ENCODE measurements at places on chromosomes 6 and 20.

DNA sequence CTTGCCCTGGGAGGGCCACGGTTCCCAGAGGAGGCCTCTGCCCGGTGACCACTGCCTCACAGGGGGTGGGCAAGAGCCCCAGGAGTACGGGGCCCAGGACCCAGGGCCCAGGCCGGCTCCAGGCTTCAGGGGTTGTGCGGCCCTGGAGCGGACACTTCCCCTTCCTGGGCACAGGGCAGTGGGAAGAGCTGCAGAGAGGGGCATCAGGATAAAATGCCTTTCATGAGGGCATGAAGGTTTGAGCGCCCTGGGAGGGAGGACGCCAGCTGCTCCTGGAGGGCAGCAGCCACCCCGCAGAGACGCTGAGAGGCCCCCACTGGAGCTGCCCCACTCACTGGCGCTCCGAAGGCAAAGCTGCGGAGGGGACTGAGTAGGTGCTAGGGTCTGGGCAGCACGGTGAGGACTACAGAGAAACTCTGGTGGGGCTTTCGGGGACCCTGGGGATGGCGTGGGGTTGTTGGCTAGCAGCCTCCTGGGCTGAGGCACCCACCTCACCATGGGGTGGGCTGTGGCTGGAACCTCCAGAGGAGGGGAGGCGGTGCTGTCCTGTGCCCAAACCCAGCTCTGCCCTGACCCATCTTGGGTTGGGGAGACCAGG is 10.4 kb downstream of the LAMA5 start:
- DNase-seq = no peak

GRCh38 chr20:14291502-14291901 is 45.9 kb downstream of the FLRT3 start:
- no peak for DNase-seq

DNA sequence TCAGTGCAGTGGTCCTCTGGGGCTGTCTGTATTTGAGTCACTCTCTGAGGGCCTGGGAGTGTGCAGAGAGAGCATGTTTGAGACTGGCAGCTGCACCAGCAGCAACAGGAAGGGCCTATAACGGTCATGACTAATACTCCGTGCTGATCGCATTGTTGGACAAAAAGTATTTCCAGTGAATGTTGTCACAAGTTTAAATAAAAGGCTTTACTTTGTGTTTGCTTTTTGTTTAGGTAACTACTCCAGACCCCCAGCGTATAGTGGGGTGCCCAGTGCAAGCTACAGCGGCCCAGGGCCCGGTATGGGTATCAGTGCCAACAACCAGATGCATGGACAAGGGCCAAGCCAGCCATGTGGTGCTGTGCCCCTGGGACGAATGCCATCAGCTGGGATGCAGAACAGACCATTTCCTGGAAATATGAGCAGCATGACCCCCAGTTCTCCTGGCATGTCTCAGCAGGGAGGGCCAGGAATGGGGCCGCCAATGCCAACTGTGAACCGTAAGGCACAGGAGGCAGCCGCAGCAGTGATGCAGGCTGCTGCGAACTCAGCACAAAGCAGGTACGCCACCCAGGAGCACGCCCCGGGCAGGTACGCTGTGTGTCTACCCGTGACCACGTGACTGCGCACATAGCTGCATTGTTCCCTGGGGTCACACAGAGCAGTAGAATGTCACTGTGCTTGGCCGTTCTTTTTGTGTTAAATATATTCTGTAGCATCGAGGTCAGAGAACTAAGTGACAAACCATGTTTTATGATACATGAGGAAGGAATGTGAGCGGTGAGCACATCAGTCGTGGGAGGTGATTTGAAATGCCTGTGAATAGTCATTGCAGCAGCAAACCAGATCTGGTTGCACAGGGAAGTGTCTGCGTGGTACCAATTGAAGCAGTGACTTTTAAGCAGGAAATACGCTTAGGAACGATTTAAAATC is 174.7 kb downstream of the TMEM242 start:
- no peak for DNase-seq

DNA sequence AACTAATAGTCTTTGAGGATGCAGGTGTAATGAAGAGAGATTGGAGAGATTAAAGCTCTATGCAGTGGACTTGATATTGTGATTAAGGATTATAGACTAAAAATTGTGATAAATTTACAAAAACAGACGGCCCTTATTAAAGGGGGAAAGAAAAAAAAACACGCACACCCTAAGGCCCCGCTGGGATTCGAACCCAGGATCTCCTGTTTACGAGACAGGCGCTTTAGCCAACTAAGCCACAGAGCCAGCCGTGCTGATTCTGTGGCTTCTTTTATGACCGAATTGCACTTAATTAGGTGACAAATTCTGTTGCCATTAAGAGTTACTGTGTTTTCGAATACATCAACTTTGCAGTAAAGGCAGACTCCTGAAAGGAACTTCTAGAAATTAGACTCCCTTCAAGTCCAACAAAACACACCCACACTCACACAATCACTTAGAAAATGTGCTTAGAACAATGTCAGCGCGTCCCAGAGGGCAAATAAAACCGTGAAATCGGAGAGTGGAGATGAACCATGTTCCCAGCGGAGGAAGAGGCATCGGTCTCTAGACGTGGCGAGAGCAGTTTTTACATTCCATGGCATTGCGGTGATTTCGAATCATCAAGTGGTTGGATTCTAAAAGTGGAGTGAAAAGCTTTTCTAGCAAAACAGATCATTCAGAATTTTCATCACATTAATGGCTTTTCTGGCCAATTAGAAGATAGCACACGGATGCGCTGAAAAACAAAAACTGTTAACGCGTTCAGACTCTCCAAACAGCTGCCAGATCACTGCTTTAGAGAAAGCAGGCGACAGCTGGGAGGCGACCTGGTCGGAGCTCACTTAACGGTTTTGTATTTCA is 122.6 kb downstream of the GPX5 start:
- no peak for DNase-seq

- DNase-seq = no peak
Measured at GRCh38 chr20:44073675-44074071, 113.3 kb downstream of the JPH2 start.

GRCh38 chr6:44185953-44186634 is 27.5 kb downstream of the CAPN11 start:
- DNase-seq = no peak

- DNase-seq = no peak
Measured at GRCh38 chr6:357261-357790, 34.2 kb upstream of the IRF4 start.

- no peak for DNase-seq
Measured at GRCh38 chr20:62755817-62756724, 40.2 kb upstream of the MRGBP start.

GRCh38 chr6:125858427-125859320 is 67.9 kb downstream of the NCOA7 start:
- DNase-seq = no peak

DNA sequence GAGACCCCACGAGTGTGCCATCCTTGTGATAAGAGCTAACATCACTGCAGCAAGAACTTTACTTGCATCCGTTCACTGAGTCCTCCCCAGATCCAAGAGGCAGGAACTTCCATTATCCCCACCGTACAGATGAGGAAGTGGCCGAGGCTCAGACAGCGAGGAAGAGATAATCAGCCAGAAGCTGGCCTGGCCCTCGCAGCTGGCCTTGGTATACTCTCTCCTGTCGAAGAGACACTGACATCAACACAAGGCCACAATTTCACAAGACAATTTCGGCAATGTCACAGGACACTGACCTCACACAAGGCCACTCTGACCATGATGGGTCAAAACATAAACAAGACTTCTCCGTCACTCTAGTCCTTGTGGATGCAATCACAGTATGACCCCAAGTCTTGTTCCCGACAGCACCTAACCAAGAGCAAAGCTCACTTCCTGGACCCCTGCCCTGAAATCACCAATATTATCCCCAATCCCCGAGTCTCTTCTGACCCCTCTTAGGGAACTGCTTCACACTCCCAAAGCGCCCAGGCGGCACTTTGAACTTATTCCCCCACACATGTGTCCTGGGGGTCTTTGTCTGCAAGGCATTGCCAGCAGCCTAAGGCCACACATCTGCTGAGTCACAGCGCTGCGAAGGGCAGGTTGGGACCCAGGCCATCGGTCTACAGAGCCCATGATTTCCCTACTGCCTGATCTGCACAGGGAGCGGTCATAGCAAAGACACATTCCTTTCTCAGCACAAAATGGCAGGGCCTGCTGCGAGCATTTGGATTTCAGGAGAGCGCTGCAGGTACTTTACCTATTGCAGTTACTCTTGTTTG is 14.8 kb upstream of the VAPB start:
- DNase-seq = no peak

DNA sequence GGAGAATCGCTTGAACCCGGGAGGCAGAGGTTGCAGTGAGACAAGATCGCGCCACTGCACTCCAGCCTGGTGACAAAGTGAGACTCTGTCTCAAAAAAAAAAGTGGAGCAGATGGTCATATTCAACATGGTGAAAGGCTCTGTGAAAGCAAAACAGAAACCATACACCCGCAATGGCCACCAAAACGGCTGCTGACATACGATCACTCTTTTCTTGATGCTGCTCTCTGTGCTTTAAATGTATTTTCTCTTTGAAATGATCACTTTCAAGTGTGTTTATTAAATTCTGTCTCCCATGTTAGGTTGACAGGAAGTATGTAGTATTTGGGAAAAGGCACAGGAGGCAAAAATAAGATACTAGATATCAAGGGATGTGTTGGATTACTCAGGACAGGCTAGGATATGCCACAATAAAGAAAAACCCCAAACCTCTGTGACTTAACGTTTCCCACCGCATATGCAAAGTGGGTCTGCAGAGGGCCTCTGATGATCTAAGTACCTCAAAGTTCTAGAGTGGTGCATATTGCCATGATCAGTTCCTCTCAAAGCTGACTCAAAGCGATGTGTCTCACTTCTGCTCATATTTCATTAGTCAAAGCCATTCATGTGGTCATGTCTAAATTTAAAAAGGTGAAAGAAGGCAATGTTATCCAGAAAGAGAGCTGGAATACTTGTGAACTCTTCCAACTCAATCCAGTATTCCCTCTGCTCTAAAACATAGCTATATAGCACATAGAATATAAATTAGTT is 155.1 kb upstream of the SOX4 start:
- DNase-seq = no peak

DNA sequence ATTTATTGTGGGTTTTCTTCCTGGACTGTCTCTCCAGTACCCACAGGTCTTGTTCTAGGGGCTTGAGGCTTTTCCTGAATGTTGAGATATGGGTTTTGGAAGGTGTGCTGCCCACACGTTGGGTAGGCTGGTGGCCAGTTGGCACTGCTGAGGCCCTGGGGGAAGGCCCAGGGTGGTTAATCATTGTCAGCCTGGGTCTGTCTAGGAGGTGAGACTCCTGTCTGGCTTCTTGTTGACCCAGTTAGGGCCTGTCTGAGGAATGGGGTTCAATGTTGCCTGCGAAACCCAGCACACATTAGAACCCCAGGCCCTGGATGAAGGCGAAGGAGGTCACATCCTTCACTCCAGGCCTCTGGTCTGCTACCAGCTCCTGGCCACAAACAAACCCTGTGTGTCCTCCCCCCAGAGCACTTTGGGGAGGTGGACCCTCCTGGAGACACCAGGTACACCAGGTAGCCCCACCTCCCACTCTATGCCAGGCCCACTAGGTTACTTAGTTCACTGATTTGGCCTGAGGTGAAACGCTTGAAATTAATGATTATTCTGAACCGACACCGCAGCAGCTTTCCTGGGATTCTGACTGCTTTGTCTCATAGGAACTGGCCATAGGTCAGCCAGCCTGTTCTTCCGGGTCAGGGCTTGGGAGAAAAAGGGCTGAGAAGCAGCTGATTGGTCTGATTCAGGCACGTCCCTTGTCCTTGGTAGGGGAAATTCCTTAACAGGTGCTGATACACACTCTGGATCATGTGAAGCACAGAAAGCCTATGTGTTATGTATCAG is 15.2 kb downstream of the DNMT3B start:
- no peak for DNase-seq

- DNase-seq = no peak
Measured at GRCh38 chr6:64254558-64254957, 619.0 kb downstream of the PHF3 start.

- no peak for DNase-seq
Measured at GRCh38 chr6:285030-285771, 7.1 kb upstream of the DUSP22 start.

- no peak for DNase-seq
Measured at GRCh38 chr20:64226686-64227580, 28.6 kb upstream of the PCMTD2 start.

DNA sequence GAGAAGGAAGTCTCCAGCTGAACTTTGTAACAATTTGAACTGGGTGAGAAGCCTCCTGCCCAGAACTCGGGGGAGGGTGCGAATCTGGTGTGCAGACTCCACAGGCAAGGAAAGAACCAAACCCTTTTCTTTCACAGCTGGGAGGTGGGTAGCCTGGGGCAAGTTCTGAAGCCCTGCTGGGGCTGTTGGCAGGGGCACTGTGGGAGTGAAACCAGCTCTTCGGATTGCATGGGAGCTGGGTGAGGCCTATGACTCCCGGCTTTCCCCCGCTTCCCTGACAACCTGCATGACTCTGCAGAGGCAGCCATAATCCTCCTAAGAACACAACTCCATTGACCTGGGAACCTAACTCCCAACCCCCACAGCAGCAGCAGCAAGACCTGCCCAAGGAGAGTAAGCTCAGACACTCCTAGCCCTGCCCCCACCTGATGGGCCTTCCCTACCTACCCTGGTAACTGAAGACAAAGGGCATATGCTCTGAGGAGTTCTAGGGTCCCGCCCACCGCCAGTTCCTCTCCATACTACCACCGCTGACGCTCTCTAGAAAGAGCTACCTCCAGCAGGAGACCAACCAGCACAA is 37.5 kb downstream of the SOD2 start:
- no peak for DNase-seq
